ENCODE measurements at places on chromosomes 5 and 9.

- no peak for DNase-seq
Observed at GRCh38 chr5:172835290-172835993, 1.4 kb downstream of the ERGIC1 start.

DNA sequence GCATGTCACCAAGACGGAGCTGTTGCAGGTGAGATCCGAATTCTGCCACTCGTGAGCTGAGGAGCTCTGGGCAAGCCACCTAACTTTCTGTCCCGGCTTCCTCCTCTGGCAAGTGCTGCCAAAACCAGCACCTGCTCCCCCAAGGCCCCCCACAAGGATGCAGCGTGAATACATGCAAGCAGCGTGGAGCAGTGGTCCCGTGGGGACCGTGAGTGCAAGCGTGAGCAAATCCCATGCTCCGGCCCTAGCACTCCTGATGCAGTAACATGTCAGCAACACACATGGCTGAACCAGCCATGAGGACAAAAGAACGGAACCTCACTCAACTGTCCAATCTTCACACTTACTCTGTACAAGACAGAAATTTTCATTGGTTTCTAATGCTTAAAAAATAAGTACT lies 31.0 kb downstream of the NSUN2 start:
- no peak for DNase-seq

GRCh38 chr5:73606206-73606753 lies 19.7 kb upstream of the ARHGEF28 start:
- DNase-seq = no peak

GRCh38 chr5:101643794-101644193 lies 652.3 kb downstream of the SLCO4C1 start:
- DNase-seq = no peak

DNA sequence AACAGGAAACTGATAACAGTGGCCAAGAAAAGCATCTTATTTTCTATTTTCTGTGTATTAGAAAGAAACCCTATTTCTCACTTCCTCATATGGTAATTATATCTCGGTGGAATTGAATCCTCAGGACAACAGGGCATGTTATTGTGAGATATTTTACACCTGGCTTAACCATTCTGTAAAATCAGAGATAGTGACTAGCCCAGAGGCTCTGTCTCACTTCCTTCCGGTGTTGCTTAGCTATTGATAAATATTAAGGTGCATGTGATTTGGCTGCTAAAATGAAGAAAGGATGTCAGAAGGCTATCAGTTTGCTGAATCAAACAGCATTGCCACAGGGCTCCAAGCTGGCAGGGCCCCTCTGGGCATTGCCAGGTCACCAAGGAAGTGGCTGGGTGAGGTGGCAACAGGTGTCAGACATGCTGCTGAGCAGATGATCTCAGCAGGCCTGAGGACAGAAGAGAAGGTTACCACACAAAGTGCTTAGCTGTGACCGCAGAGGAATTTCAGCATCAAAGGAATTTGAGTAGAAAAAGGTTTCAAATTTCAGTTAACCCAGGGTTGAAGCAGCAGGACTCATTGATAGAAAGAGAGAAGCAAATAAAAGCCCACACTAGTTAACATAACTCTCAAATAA lies 330.7 kb downstream of the PDE4D start:
- peak; percentile 35 for DNase-seq

- DNase-seq = no peak
Observed at GRCh38 chr5:149790276-149790675, 60.2 kb downstream of the PPARGC1B start.

DNA sequence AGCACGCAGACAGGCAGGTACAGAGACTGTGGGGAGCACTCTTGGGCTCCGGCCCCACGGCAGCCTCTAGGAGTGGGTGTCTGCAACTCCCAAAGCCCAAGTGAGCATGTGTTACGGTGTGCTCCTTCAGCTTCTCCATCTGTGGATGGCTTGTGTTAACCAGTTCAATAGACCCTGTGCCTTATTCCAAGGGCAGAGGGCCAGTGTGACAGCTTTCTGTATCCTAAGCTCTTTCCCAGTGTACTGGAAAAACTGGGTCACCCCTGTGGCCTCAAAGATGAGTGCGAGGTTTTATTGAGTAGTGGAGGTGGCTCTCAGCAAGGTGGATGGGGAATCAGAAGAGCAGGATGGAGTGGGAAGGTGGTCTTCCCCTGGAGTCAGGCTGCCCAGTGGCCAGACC lies 78.3 kb downstream of the ADAMTS16 start:
- DNase-seq = no peak

DNA sequence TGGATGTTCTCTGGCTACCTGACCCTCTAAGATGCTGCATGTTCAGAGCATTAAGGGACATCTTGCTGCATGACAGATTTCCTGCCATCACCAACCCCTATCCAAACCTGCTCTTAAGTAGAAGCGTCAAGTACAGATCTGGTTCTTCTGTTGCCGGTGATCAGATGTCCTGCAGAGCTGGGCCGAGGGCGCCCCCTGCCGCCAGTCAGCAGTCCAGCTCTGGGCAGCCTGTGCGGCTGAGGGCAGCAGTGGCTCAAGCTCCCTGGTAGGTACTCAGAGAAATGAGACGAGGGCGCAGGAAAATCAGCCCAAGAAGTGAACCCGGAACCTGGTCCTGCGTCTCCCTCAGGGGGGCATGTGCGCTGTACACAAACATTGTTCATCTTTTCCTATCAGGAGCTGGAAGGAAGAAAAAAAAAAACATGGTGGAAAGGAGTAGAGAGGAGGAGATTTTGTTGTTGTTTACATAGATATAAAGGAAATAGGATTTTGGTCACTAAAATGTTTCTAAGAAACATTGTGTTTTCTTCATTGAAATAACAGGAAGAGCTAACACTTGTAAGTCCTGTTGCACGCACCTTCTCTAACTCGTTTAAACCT lies 95.8 kb downstream of the CFAP90 start:
- DNase-seq = peak; percentile 19

DNA sequence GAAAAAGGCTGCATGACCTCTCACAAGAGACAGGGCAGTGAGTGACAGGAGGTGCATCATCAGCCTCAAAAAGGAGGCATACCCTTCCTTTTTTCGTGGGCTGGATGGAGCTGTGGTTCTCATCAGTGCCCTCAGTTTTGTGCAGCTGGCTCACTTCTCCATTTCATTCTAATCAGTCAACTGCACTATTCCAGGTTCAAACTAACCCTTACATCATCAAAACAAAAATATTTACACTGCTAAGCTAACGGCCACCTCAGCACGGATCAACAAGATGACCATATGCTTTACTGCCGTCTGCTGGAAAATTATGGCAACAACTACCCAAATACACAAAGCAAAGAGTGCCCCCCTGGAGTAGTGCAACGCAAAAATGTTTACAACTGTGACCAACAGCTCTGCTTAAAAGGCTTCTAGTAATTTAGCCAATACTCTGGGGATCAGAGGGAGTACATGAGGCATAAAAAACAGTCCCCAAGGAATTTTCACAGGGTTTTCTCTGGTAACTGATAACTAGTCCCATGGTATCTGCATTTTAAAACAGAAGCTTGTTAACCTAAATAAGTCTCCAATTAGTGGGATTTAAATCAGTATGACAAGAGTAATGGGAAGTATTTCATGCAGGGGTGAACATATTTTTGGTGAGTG lies 10.8 kb downstream of the KCNV2 start:
- DNase-seq = peak; percentile 36

- no peak for DNase-seq
Observed at GRCh38 chr5:67536866-67537265, 340.3 kb upstream of the CD180 start.

DNA sequence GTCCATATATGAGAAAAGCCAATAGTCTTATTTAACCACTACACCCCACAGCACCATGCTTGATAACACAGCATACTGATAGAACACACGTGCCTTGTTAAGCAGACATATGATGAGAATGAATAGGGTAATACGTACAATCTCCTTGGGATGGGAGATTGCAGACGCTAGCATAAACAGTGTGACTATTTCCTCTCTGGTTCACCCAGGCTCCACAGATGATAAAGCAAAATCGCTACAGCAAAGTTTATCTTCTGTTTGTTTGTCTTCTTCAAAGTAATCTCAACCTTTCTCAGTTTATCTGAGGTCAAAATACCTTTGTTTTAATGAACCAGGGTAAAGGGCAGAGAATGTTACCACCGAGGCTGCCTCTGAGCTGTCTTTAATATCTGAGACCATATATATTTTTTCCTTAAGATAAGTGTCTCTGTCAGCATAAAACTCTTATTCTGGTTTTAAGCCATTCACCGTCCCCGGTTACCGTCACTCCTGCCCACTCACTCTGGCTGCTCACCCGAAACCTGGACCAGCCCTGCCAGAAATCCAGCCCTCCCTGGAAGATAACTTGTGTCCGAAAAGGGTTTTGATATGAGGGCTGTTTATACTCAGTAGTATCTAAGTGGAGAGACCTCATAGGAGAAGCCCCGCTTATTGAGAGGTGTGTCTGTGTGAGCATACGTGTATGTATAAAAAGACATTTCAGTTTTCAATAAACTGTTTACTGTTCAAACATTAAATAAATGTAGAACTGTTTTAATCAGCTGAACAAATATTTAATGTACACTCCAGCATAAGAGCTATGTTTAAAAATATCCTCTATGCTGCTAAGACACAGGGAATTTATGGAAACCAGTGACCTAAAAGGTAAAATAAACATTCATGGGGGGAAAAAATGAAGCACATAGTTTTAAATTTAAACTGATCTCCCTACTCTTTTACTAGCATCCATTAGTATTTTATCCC lies 465.4 kb downstream of the RASEF start:
- DNase-seq = no peak

GRCh38 chr5:3542158-3542557 lies 53.5 kb upstream of the IRX1 start:
- no peak for DNase-seq

DNA sequence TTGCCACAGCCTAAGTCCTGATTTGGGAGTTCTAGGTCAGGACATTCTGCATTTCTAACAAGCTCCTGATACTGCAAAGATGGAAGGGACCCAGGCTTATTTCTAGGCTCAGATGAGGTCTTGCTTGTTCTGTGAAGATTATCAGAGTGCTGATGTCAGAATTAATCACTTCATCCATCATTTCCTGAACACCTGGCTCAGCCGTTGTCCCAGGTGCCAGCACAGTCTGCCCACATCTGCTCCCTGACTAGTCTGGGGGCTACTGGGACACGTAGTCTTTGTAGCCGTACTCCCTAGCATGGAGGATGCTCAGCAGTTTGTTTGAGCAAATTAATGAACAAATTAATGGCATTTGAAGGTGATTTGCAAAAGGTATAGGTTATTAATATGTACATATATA lies 17.9 kb upstream of the SPINK4 start:
- no peak for DNase-seq

DNA sequence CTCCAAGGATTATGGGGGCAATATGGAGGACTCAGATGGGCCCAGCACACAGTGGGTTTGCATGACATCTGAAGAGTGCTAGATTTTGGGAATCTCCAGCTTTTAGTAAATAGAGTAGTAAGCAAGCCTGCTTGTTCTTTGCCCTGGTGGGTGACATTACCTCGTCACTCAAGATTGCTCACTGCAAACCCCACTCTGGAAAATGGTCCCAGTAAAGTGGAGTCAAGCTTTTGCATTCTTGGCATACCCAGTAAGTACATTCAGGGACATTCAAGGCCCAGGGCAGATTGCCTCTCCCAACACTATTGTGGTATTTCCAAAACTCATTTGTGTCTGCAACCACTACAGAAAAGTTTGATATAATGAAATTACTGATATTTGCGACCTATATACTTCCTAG lies 118.5 kb downstream of the INVS start:
- no peak for DNase-seq

- no peak for DNase-seq
Observed at GRCh38 chr9:100865648-100866047, 162.9 kb upstream of the PLPPR1 start.

GRCh38 chr5:138354387-138354786 lies 1.9 kb downstream of the KDM3B start:
- DNase-seq = no peak

- no peak for DNase-seq
Observed at GRCh38 chr5:488744-489688, 35.2 kb downstream of the SLC9A3 start.

DNA sequence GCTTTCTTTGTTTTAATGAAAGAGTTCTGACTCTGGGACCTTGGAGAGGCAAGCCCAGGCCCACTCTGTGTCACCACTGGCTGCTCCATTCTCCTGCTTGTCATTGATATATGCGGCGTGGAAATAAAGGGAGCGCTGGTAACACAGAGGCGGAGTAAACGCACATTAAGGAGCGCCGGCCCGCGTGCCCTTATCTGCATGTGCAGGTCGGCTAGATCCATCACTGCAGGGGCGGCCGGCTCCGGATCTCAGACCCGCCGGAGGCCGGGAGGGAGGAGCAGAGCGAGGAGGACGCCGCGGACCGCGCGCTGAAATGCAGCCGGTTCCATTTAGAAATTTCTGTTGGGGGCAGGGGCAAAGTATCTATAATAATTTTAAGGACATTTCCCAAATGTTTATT lies 70.8 kb downstream of the MRPL36 start:
- no peak for DNase-seq

GRCh38 chr5:67577424-67577823 lies 380.8 kb upstream of the CD180 start:
- peak; percentile 59 for DNase-seq

GRCh38 chr5:168948746-168949145 lies 352.2 kb downstream of the SLIT3 start:
- no peak for DNase-seq

GRCh38 chr9:110837401-110838005 lies 168.9 kb downstream of the MUSK start:
- no peak for DNase-seq

GRCh38 chr5:72166070-72166979 lies 59.0 kb downstream of the MAP1B start:
- peak; percentile 90 for DNase-seq

Measured in fibroblast of upper back skin (primary cell).